ENCODE measurements at places on chromosomes 7 and 10. TPM values are rescaled to one million over a fixed set of nuclear protein-coding genes. Genes with fewer than 3 reads are reported as not detected.

PNLIPRP2 gene
- total RNA-seq = 1.3 TPM

FANK1 gene
- total RNA-seq = 3.0 TPM

CLEC2L gene
- total RNA-seq = not detected

CYP3A4 gene
- total RNA-seq = not detected

GPNMB gene
- 190 TPM for total RNA-seq

ING3 gene
- 17.2 TPM for total RNA-seq

ZC3HAV1 gene
- total RNA-seq = 26.8 TPM

ZSWIM8 gene
- total RNA-seq = 92.0 TPM

NPM3 gene
- 19.1 TPM for total RNA-seq

HOXA3 gene
- total RNA-seq = 9.3 TPM

MMD2 gene
- total RNA-seq = not detected

ENO4 gene
- total RNA-seq = 0.32 TPM

ZPBP gene
- not detected for total RNA-seq

BICC1 gene
- total RNA-seq = 28.5 TPM

SH2D4B gene
- total RNA-seq = not detected

CPEB3 gene
- 3.1 TPM for total RNA-seq

VPS37D gene
- 2.0 TPM for total RNA-seq

GFRA1 gene
- total RNA-seq = 18.6 TPM

HOXA13 gene
- total RNA-seq = 0.14 TPM

TWIST1 gene
- total RNA-seq = 2.0 TPM

WIPF3 gene
- total RNA-seq = 21.4 TPM

CEP55 gene
- total RNA-seq = 1.1 TPM

ETV1 gene
- 10.5 TPM for total RNA-seq

LBX1 gene
- not detected for total RNA-seq

ACTR3C gene
- total RNA-seq = 1.7 TPM

ZNF775 gene
- total RNA-seq = 5.0 TPM

SYCE1 gene
- 0.76 TPM for total RNA-seq

PRR15 gene
- 0.88 TPM for total RNA-seq

GRID2IP gene
- not detected for total RNA-seq

RAPGEF5 gene
- total RNA-seq = 56.9 TPM

LMOD2 gene
- total RNA-seq = not detected

ARF5 gene
- total RNA-seq = 93.3 TPM

GIMAP1 gene
- 5.4 TPM for total RNA-seq

GPC2 gene
- total RNA-seq = 0.81 TPM

INMT gene
- 83.8 TPM for total RNA-seq

CALD1 gene
- 1,514 TPM for total RNA-seq

COL13A1 gene
- total RNA-seq = 1.3 TPM

LEP gene
- 5.2 TPM for total RNA-seq

CABCOCO1 gene
- total RNA-seq = 1.4 TPM

RBP4 gene
- 3.1 TPM for total RNA-seq

TRIM8 gene
- total RNA-seq = 122 TPM

GHRHR gene
- not detected for total RNA-seq

TAF6 gene
- total RNA-seq = 35.4 TPM

PLXDC2 gene
- total RNA-seq = 101 TPM

ANKRD1 gene
- 3.5 TPM for total RNA-seq

ZNF394 gene
- 20.0 TPM for total RNA-seq

TRPV5 gene
- not detected for total RNA-seq

TLX1 gene
- not detected for total RNA-seq

PNLIPRP3 gene
- not detected for total RNA-seq

DENND11 gene
- total RNA-seq = 12.2 TPM
